Central memory CD4-positive, alpha-beta T cell (primary cell): ENCODE measurements at places on chromosomes 12 and 14.

DNA sequence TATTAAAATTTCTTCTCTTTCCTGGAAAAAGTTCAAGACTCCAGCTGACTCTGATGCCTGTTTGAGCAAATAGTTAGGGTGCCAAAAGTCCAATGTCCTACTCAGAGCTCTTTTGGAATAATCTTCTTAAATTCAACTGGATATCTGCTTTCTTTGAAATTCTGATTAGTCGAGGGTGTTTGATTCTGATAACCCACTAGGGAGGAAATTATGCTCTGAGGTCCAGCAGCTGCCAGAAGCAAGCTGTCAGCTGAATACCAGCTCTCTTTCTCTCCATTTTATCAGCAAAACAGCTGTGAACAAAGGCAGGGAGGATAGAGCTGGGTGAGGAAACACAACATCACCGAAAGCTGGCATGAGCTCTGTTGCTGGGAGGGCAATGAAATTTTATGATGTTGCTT, 141.5 kb downstream of the CAND1 start:
- no peak for DNase-seq

GRCh38 chr14:105879867-105880561, 353.6 kb downstream of the TMEM121 start:
- DNase-seq, result no peak

GRCh38 chr14:50447461-50447860, 50.8 kb upstream of the CDKL1 start:
- no peak for DNase-seq

GRCh38 chr14:75667099-75667765, 6.2 kb downstream of the TTLL5 start:
- no peak for DNase-seq

DNA sequence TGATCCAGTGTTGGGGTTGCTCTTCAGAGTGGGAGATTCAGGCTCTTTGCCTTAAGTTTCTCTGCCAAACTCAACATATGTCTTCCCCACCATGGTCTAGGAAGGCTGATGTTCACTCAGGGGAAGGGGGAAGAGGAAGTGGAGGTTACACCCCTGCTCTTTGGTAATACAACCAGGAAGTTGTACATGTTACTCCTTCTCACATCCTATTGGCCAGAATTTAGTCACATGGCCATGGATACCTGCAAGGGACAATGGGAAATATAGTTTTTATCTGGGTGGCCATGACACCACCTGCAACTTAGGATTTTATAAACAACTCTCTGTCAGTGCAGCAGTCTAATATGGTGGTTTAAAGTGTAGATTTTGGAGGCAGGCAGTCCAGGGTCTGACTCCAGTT, 150.9 kb downstream of the TBX5 start:
- no peak for DNase-seq

DNA sequence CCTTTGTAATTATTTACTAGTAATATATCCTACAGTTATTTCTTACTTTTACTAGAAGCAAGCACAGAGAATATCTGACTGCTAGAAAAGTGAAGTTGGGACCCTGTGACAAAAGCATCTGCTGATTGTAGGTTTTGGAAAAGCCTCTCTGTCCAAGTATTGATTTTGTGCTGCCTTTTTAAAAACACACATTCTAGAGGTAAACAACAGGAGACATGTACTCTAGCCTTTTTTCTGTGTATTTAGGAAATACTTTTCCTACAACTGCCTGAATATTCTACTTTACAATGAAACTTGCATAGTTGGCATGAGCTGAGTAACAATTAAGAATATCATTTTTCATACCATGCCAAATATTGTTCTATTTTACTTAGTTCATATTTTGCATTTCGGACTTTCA, 1249.0 kb downstream of the SLC16A7 start:
- no peak for DNase-seq

DNA sequence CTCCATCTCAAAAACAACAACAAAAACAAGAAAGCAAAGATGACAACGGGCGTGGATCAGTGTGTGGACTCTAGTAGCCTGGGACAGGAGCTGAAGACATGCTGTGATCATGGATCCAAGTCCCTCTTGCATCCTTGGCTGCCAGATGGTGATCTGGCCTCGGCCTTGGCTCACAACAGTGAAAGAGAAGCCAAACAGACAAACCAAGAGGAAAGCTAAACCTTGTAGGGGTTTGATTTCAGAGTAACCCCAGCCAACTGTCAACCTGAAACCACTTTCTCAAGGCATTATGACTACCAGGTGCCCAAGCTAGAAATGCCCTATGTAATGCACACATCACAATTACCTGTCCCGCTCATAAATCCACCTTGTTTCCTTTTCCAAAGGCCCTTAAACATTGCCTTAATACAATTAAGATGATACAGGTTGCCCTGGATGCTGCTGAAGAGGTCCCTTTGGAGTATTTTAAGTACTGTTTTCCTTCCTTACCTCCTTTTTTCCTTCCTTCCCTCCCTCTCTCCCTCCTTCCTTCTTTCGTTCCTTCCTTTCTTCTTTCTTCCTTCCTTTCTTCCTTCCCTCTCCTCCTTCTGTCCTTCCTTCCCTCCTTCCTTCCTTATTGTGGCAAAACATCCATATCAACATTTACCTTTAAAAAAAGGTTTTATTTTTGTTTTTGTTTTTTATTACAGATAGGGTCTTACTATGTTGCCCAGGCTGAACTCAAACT, 41.4 kb upstream of the NINJ2 start:
- DNase-seq, result no peak

- no peak for DNase-seq
These were observed 12.5 kb downstream of the HNRNPC start for GRCh38 chr14:21256539-21257393.

DNA sequence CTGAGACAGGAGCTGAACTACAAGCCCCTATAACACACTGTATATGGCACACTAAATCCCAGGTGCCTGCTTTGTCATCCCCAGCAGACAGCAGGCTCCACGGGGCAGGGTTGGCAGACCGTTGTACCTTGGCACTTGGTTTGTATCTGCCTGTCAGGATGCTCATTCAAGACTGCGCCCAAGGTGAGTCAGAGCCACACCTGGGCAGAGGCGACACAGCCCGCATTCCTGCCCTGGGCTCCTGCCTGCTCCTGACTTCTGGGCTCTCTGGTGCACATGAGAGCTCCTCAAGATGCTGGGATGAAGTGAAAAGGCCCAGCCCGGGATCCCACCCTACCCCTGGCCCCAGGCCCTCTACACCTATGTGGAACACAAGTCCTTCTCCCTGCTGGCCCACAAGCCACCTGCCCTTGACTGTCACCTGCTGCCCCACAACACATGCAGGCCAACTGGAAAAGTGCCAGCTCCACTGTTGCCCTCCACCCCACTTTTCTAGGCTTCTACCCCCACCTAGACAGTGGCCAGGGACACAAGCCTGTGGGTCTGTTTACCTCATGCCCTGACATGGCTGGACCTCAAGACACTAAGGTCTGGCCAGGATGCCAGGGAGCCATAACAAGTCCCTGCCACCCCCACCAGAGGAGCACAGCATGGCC, 30.8 kb upstream of the PNMA1 start:
- no peak for DNase-seq

DNA sequence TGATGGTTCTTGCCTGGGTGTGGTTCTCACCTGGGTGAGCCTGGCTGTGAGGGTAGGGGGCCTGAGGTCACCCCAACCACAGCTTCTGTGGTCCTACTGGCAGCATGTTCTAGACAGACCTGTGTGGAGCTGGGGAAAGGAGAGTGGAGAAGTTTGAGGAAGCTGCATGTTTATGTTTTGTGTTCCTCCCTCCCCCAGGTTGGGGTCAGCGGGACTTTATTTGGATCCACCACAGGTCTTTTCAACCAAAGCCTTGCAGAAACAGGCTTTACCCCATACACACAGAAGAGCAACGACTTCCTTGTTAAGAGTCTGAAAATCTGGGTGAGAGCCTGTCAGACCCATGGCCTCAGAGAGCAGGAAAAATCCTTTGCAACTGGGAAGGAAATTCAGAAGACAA, 5.6 kb downstream of the CD9 start:
- no peak for DNase-seq

DNA sequence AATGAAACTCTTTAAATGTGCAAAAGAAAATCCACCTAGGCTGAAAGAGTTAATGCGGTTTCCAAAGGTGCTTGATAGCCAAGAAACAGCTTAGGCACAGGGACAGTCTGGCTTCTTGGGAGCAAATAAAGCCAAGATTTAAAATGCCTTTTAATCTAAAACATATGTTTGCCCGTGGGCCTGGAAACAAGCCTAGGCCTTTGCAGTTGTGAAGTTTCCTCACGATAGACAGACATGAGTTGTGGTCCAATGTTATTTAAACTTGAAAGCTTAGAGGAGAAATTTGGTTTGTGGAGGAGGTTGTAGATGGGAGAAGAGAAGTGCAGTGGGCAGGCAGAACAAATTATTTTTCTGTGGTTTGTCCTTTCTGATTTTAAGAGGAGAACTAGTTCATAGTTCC, 29.8 kb downstream of the PROX2 start:
- DNase-seq, result no peak

DNA sequence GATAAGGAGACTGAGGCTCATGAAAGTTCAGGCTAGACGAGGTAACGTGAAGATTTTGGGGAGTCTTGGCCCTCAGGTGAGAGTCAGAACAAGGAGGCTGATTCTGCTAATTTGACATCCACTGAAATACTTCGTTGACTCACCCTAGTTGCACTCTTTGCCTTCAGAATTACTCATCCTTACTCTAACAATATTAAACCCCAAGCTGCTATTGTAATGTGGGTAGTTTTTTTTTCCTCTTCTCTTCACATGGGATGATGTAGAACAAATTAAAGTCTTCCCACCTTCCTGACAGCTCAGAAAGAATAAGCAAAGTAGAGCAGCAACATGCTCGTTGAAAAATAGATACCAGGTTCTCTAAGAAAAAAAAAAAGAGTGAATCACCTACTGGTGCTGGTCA, 22.0 kb upstream of the SRRM4 start:
- DNase-seq, result no peak

GRCh38 chr12:122393817-122394216, 28.7 kb downstream of the CLIP1 start:
- peak; percentile 31 for DNase-seq

GRCh38 chr14:23237772-23238594, at the start of gene RNF212B:
TSS of gene RNF212B (plus strand) at chr14:23237936. CDS start at chr14:23240346, 2,410 bp downstream.
- DNase-seq, result peak; percentile 55

DNA sequence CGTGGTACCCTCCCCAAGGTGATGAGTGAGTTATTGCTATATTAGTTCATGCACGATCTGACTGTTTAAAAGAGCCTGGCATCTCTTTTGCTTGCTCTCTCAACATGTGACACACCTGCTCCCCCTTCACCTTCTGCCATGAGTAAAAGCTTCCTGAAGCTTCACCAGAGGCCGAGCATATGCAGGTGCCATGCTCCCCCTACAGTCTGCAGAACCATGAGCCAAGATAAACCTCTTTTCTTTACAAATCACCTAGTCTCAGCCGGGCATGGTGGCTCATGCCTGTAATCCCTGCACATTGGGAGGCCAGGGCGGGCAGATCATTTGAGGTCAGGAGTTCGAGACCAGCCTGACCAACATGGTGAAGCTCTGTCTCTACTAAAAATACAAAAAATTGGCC, 61.8 kb downstream of the RNFT2 start:
- DNase-seq, result no peak

GRCh38 chr14:49280566-49280965, 305.6 kb downstream of the RPS29 start:
- no peak for DNase-seq

DNA sequence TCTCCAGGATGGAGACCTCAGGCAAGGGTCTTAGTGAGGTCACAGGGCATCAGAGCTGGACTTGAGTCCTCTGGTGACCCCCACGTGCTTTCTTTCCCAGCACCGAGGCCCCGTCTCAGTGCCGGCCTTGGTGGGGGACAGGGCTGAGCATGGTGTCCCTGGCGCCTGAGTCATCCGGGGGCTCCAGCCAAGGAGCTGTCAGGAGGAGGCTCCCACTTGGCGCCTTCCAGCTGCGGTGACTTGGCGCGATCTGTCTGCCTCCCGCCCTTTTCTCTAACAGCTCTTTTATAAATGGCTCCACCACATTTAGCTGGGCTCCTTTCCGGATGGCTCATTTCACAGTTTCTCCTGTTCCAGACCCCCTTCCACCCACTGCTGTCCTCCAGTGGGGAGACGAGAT, 60.4 kb downstream of the PRMT8 start:
- DNase-seq, result no peak

DNA sequence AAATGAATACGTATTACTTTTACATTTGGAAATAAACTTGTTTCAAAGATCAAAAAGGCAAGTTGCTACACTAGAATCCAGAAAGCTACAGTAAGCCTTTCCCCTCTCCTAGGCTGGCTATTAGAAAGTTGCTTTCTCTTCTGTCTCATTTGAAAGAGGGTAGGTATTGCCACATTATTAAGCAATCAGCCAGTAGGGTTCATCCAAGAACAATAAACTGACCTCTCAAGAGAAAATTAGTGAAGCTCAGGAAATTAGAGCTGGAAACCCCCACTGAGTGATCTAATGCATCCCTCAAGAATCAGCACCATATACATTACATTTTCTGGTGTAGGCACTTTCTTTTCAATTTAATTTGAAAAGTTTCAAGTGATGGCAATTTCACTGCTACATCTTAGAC, 4.5 kb upstream of the TMEM233 start:
- no peak for DNase-seq

- no peak for DNase-seq
These were observed 94.2 kb downstream of the EML1 start for GRCh38 chr14:99887407-99887806.

GRCh38 chr12:89824822-89825221, 116.2 kb upstream of the ATP2B1 start:
- DNase-seq, result no peak

- peak; percentile 60 for DNase-seq
These were observed 20.6 kb upstream of the PCNX1 start for GRCh38 chr14:70886421-70887206.

DNA sequence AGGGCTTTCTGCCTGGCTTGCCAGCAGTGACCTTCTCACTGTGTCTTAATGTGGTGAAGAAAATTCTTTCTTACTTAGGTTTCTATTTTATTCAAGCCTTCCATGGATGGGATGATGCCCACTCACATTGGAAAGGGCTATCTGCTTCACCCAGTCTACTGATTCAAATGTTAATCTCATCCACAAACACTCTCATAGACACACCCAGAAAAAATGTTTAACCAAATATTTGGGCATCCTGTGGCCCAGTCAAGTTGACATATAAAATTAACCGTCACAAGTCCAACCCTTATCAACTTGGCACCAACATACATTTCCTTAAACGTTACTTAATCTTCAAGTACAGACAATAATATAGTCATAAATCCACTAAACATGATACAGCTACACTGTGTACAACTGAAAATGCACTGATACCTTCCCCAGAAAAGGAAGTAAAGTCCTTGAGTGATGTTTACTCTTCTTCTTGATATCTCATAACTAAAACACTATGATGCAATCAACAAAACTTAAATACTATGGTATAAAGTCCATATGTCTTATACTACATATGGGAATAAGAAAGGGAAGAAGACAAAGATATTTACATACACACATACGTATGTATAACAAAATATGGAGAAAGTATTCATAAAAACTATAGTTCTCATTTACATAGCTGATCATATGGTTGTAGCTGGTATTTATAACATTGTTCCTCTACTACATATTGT, 394.7 kb upstream of the NOVA1 start:
- DNase-seq, result no peak
